ENCODE measurements at places on chromosomes 6 and 20. TPM values are rescaled to one million over a fixed set of nuclear protein-coding genes. Genes with fewer than 3 reads are reported as not detected.

DNA sequence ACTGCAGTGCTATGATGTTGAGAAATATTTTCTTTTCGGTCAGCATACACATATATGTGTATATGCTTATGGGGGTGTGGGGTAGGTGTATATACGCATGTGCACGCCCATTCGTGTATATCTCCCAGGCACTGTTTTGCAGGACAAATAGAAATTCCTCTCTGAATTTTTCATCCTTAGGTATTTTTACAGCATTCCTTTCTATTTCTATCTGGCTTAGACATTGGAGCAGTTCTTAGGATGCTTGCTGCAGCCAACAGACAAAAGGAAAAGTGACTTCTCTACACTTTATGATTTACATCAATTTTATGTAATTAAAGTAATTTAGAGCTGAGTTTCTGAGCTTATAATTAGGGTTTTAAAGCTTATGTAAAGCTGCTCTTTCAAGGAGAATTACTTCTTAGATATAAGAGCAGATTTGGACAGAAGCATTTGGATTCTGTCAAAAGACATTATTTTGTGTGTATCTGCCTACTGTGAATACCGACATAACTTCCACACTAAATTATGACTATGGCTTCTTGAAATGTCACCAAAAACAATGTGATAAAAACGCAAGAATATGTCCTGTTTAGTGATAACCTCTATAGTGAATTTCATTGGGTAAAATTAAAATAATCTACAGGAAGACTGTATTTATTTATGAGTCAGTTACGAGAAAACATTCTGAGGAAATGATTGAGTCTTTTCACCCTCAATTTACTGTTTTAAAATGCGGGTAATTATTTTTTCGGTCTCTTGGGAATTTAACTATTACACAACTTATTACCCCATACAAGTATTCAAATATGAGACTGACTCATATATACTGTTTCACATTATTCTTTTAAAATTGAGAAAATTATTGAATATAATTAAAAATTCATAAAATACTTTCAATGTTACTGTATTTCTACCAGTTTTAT is 21.3 kb upstream of the CEP43 start:
- DNase-seq, result no peak

VSTM2L gene
- 1.4 TPM for total RNA-seq

GRCh38 chr6:116050737-116051136 is 10.0 kb downstream of the FRK start:
- no peak for DNase-seq

KCNK16 gene
- not detected for total RNA-seq

ADGRF4 gene
- 1.9 TPM for total RNA-seq

GRCh38 chr6:140379919-140380318 is 1005.5 kb upstream of the CITED2 start:
- DNase-seq, result no peak

DNA sequence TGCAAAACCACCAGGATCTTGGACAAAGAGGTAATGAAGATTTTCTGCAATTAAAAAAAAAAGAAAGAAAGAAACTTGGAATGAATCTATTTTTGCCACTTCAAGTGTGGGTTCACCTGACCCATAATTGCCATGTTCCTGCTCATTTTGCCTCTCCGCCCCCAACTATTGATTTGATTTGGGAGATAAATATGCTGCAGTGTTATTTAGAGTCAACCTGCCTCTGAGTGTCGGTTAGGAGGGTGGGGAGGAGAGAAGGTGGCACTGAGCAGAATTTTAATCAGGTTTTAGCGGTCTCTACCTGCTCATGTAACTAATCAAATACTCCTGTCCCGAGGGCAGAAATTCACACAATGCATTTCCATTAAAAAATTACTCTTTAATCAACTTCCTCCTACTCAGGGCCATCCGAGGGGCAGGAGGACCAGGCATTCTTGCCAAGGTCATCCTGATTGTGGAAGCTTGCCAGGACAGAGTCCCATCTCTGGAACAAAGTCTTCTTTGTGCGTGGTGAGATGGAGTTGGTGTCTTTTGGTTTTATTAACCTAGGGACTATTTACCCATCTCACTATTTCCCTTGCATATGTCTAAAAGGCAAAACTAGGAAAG is 300.1 kb downstream of the CDH26 start:
- no peak for DNase-seq
